ENCODE measurements at places on chromosomes 4 and X.

DNA sequence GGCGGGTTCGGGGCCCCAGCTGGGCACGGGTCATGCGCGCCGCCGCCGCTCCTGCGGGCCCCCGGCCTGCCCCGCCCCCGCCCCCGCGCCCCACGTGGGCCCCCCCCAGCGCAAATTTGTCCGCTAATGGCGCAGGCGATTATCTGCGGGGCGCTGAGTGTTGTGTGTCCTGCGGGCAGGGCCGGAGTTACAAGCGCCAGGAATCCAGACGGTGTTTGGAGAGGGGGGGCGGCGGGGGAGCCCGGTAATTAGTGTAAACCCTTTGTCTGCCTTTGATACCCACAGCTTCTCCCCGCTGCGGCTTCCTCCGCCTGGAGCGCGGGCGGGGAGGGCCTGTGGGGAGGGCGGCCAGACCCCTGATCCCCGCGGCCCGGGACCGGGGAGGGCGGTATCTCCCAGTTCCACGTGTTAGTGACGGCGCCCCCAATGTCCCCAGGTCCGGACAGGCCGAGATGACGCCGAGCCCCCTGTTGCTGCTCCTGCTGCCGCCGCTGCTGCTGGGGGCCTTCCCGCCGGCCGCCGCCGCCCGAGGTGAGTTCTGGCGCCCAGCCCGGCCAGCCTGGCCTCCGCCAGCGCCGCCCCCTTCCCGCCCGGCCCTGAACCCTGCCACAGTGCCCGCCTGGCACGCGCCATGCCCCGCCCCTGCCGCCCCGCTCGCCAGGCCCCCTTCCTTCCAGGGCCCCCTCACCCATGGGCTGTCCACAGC lies 761 bp downstream of the FGFRL1 start:
- DNase-seq, result peak; percentile 69

- DNase-seq, result no peak
Observed at GRCh38 chr4:95409750-95410149, 139.0 kb downstream of the UNC5C start.

GRCh38 chr4:113561758-113562157 lies 199.8 kb downstream of the CAMK2D start:
- no peak for DNase-seq

DNA sequence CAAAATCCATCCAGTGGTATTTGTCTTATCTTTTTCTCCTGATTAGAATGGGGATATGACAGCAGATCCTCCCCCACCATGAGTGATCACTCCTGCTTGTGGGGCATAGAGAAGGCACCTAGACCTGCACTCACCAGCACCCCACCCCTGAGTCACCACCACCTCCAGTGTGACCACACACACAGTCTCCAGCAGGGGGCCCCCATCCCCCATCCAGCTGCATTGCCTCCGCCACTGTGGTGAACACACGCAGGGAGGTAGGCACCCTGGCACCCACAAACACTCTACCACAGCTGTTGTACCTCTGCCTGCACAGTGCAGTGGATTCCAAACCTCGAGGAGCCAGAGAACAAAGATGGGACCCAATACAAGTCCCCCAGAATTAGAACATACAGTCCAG lies 9.0 kb upstream of the MAGEA8 start:
- DNase-seq, result no peak

GRCh38 chr4:152415980-152416379 lies 119.9 kb downstream of the FBXW7 start:
- peak; percentile 45 for DNase-seq

- DNase-seq, result no peak
Observed at GRCh38 chrX:153465691-153466380, 4.5 kb downstream of the HAUS7 start.

Measured in astrocyte of the spinal cord (primary cell).